ENCODE measurements at places on chromosomes 7 and 10. TPM values are rescaled to one million over a fixed set of nuclear protein-coding genes. Genes with fewer than 3 reads are reported as not detected.

Gene CHAT
- not detected for total RNA-seq

Gene BTBD16
- not detected for total RNA-seq

Gene FZD8
- total RNA-seq: 0.53 TPM

Gene MKLN1
- total RNA-seq: 15.2 TPM

Gene OIT3
- not detected for total RNA-seq

Gene UPK3BL2
- 8.6 TPM for total RNA-seq

Gene MRLN
- total RNA-seq: not detected

Gene PODXL
- total RNA-seq: 5.0 TPM

Gene TMEM139
- not detected for total RNA-seq

Gene RBP3
- not detected for total RNA-seq

Gene DIP2C
- 3.1 TPM for total RNA-seq

Gene SKIDA1
- not detected for total RNA-seq

Gene CYP2C19
- total RNA-seq: 1.1 TPM

Gene TAC1
- total RNA-seq: not detected

Gene GBX1
- total RNA-seq: not detected

Gene ESYT2
- total RNA-seq: 54.4 TPM

Gene CYP3A4
- not detected for total RNA-seq

Gene ZNF467
- 2.6 TPM for total RNA-seq
